ENCODE measurements at places on chromosomes 7 and 10.
A peak's percentile ranks its signal among the peaks of the same experiment; 100 is the strongest.

- DNase-seq = no peak
Measured at GRCh38 chr7:96832092-96832662, 122.5 kb upstream of the SEM1 start.

GRCh38 chr7:15836041-15836440, 149.6 kb upstream of the MEOX2 start:
- no peak for DNase-seq

DNA sequence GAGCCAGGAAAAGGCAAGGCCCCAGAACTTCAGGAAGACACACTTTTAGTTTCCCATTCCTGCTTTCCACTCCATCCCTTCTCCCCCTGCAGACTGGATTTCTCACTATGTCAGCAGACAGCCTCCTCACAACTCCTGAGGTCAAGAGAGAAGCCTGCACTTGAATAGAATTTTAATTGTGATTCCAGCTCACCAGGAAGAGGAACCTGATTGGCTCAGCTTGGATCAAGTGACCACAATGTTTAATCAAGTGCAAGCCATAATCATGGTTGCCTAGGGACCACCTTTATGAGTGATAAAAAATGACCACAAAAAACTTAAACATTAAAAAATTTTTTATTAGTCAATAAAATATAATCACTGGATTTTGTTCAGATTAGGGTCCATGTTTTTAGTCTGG, 244.7 kb upstream of the RHOBTB1 start:
- DNase-seq = no peak

GRCh38 chr7:45967591-45968157, 46.6 kb upstream of the IGFBP3 start:
- DNase-seq = no peak

GRCh38 chr7:65896279-65896870, 23.5 kb downstream of the VKORC1L1 start:
- no peak for DNase-seq

- no peak for DNase-seq
Measured at GRCh38 chr7:114799628-114800028, 122.3 kb upstream of the MDFIC start.

DNA sequence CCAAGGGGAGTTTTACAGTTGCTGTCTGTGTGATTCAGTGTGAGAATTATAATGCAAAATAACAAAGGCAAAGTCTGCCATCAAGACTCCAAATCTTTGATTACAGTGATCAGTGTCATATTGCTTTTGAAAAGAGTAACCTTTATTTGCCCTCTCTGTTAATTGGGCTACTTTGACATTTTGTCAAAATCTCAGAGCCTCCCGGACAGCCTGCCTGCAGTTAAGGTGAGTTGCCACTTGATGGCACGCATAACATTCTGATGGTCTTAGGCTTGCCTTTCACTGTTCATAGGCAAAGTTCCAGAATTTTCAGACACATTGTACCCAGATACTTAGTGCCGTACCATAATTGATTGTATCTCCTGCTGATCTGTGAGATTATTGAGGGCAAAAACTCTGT, 253.5 kb downstream of the ABCA13 start:
- no peak for DNase-seq

DNA sequence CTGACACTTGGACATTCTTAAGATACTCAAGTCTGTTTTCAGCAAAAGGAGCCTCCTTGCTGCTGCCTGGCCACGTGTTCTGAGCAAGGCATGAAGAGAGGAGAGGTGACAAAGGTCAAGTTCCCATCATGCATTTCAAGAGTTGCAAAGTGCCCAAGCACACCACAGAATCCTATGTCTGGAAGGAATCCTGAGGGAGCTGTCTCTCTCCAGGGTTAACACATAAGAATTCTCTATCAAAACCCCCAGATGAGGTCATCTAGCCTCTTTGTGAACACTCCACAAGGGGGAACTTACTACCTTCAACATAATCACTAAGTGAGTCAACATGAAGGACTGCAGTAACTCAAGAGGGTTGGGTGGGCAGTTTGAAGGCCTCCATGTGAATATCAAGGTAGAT, 155.5 kb downstream of the RNF216 start:
- no peak for DNase-seq

- DNase-seq = no peak
Measured at GRCh38 chr7:128014811-128015210, 16.4 kb downstream of the LRRC4 start.

- no peak for DNase-seq
Measured at GRCh38 chr10:90816466-90816865, 41.4 kb downstream of the HTR7 start.

- no peak for DNase-seq
Measured at GRCh38 chr7:33678569-33679335, 226.6 kb upstream of the BMPER start.

DNA sequence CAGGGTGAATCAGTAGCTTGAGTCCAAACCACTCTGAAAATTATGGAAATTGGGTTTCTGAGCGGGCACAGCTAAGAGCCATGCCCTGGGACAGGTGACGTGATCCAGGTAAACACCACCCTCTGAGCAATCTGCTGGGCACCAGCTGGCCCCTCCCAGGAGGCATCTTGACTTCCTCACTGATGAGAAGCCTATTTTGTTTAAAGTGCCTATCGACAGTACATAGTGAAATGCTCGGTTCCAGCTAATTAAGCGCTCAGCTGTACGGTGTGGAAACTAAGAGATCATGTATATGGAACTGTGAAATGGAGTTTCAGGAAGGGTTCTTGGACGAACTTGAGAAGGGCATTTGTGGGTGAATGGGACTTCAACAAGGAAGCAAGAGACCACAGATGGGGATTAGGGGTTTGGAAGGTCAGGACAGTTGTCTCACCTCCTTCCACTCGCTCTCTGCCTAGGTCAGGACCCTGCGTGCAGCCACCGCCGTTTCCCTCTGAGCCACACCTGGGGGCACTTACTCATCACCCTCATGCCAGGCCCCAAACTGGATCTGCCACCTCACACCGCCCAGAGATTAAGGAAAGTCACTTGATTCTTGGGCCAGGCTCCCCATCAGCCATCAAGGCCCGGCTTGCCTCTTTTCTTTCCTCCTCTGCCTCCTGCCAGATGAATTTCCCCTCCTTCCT, 3.2 kb downstream of the ITPRIP start:
- no peak for DNase-seq

DNA sequence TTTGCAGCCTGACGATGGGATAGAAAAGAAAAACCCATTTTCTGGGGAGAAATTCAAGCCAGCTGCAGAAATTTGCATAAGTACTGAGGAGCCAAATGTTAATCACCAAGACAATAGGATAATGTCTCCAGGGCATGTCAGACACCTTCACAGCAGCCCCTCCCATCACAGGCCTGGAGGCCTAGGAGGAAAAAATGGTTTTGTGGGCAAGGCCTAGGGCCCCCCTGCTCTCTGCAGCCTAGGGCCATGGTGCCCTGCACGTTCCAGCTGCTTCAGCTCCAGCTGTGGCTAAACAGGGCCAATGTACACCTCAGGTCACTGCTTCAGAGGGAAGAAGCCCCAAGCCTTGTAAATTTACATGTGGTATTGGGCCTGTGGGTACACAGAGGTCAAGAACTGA, 158.2 kb downstream of the VWC2 start:
- DNase-seq = no peak

- DNase-seq = no peak
Measured at GRCh38 chr7:152527610-152528032, 91.8 kb upstream of the KMT2C start.

DNA sequence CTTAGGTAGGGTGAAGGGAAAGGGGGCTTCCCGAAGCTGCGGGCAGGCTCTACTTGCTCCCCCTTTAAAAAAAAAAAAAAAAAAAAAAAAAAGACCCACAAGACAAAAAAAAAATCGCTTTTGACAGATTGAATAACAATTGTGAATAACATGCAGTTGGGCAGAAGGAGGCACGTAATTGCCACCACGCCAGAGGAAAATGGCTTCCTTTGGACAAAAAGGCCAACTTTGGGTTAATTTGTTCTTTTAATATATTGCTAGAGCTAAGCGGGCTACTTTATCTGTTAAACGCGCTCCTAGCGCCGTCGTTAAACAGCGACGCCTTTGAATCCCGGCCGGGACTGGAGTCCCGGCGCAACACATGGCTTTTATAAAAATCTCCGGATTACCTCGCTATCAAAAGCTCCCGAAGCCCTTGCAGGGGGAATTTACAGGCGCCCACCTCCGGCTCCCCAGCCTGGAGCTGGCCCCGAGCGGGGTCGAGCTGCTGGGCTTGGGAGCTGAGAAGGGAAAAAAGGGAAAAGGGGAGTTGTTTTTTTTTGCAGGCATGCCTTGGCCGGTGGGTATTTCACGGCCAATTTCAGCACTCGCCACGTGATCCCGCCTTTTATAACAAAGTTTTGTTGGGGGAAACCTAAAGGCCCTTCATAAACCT, 1.2 kb downstream of the HOXA11 start:
- no peak for DNase-seq

GRCh38 chr7:95584769-95585425, 11.4 kb downstream of the PDK4 start:
- no peak for DNase-seq

GRCh38 chr7:30028749-30029635, 780 bp downstream of the PLEKHA8 start:
- peak; percentile 19 for DNase-seq

DNA sequence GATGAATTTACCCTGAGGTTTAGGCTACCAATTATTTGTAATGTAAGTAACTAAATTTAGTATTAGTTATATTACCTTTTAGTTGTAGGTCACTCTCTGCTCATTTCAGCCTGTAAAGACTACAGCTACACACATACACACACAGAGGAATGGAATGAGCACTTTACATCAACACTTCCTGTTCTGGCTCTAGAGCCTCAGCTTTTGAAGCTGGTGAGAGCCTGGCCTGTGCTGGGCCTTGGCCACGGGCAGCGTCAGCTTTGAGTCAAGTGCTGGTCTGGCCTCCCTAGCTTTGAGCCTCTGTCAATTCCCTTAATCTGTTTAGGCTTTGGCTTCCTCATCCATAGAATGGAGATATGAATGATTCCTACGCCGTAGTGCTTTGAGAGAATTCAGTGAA, 141.7 kb downstream of the EGFR start:
- no peak for DNase-seq

DNA sequence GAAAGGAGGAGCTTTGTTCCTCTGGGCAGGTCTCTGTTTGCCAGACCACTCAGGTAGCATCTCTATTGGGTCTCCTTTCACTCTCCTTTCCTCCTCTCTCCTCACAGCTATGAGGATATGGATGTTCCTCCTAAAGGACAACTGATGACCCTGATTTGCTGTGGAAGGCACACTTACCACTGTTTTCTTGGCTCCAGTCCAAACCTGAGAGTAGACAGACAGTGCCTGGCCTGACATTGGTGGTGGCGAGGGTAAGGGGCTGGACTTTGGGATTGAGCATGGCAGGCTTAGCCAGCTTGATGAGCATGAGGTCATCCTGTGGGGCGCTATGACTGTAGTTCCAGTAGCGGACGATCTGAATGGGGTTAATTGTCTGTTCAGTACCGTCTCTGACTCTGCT, 3.6 kb downstream of the PRSS37 start:
- DNase-seq = no peak

GRCh38 chr7:17029150-17029549, 147.4 kb upstream of the AGR3 start:
- DNase-seq = no peak

DNA sequence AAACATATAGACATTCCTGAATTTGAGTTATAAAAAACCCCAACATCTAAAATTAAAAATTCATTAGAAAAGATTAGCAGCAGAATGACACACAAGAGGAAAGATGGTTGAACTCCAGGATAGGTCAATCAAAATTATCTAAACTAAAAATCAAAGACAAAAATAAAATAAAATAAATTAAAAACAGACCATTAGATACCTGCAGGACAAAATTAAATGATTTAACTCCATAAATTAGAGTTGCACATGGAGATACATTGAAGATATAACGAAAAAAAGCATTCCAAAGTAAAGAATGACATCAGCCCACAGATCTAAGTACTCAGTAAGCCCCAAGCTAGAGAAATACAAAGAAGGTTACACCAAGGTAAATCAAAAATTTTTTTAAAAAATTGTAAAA, 226.1 kb upstream of the SORCS1 start:
- DNase-seq = no peak

GRCh38 chr7:92631850-92632487, 41.8 kb upstream of the FAM133B start:
- DNase-seq = no peak

- no peak for DNase-seq
Measured at GRCh38 chr10:79437111-79437814, 8.2 kb downstream of the ZCCHC24 start.

- DNase-seq = no peak
Measured at GRCh38 chr10:128854204-128854603, 612.8 kb upstream of the MGMT start.

GRCh38 chr7:5758286-5758685, 23.2 kb downstream of the RNF216 start:
- DNase-seq = no peak

- DNase-seq = no peak
Measured at GRCh38 chr7:136049818-136050461, 72.8 kb upstream of the MTPN start.

DNA sequence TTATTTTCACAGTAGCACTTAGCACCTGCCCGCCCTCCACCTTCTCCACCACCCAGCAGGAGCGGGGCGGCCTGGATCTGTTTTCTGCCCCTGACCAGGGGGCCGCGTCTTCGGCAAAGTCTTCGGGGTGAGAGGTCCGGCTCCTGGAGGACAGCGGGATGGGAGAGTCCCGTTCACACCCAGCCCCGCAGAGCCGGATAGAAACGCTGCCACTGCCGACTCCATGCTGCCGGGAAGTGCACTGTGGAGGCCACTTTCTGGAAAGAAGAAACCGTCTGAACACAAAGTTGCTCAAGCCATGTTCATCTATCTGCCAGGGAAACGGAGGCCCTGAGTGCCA, 14.5 kb upstream of the ZNF273 start:
- DNase-seq = peak; percentile 16

Data from GM12892 (cell line).